Aorta (tissue), 5 donors: ENCODE measurements at places on chromosomes 12 and 14. TPM values are rescaled to one million over a fixed set of nuclear protein-coding genes. Genes with fewer than 3 reads are reported as not detected.
A peak's percentile ranks its signal among the peaks of the same experiment; 100 is the strongest.

DNA sequence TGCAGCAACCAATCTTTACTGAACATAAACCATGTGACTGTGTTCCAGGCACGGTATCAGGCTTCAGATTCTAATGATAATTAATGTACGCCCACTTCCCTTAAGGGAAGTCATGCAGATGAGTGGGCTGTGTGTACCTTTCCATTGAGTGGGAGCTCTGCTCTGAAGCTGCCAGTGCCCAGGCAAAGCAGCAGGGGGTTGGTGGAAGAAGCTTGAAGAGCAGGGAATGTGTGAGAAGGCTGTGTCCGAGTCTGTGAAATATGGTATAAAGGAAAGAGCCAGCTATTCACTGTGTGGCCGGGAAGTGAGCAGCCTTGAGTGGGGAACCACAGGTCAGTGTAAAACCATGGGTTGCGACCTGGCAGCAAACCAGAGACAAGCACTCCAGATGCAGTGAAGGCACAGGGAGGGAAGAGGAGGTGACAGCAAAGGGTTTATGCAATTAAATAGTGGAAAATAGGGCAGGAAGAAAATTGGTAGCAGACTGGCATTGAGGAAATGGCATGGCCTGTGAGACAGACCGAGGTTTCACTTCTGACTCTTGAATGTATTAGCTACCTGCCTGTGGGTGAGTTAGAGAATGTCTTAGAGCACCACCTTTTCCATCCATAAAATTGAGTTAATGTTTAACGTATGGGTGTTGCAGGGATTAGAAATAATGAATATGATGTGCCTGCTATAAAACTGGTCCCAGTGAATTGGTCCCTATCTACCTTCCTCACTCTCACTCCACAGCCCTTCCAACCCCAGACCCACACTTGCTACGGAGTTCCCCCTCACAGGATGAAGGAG is 116.4 kb downstream of the NTF3 start:
- H3K4me1 ChIP-seq = no peaks in the 10 kb centered on the region
- DNase-seq = no peak
- no peak overlapping the region for H3K27ac ChIP-seq

Gene KLHL33
- 0.39 TPM for total RNA-seq

DNA sequence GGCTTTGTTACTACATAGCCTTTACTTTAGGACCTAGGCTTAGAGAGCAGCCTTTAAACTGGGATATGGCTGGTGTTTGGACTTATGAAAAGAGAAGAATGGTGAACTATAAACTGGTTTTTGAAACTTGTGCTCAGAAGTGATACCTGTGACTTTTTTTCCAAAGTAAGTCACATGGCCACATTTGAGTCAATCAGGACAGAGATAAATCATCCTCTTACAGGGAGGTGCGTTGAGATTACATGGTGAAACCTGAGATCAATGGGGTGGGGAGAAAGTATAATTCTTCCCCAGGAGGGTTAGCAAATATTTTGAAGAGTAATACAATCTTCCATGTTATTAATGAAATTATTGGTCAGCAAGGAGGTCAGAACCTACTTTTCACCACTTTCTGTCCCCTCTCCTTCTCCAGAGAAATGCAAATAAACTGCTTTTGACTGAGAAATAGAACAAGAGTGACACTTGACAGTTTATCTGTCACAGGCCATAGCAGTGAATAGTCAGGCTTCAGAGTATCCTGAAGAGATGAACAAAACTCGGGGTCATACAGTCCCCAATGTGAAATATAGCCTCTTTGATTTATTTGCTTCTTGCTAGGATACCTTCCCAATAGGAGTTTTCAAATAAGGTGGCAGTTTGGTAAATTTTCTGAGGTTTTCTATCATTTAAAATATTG is 11.1 kb upstream of the ZNF641 start:
- no peak overlapping the region for H3K4me3 ChIP-seq
- no peak overlapping the region for H3K27ac ChIP-seq
- no peaks in the 10 kb centered on the region for H3K27me3 ChIP-seq
- DNase-seq = no peak
- no peaks in the 10 kb centered on the region for H3K36me3 ChIP-seq

DNA sequence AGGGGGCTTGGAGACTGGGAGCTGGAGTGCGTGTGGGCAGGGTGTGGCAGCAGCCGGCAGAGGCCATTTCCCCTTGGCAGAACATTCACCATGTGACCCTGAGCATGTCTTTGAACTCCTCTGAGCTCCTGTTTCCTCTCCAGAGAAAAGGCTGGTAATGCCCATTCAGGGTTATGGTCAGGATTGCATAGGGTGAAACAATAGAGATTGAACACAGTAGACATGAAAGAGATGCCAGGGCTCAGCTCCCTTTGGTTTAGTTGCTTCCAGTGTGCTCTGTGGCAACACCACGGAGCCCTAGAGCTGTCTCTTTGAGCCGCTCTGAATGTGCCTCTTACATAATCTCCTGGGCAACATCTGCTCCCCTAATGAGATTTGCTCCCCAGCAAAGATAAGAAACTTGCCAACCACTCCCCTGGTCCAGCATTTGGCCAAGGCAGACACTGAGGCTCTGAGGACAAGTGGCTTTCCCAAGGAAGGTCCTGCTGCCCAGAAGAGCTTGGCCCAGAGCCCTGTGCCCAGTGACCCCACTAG is 4.6 kb downstream of the IFI27 start:
- H3K36me3 ChIP-seq = no peaks in the 10 kb centered on the region
- no peaks in the 10 kb centered on the region for H3K4me1 ChIP-seq
- no peak for DNase-seq

Gene EIF2S3B
- total RNA-seq = 0.45 TPM

Gene SDSL
- 4.5 TPM for total RNA-seq

DNA sequence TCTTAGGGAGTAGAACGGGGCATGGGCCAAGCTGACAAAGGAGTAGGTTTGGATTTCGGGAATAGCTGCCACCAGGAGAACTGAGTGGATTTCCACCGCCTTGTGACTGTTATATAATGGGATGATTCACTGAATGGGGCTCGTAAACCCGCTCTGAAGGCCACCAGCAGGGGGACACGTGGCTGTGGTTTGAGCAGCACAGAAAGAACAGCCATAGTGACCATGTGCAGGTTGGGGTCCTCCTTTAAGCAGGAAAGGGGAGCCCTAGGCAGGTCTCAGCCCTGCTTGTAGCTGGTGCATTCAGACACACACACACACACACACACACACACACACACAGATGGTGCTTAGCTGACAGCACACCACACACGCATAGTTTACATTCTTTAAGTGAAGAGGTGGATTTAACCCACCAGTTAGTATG is 8.6 kb upstream of the ASB2 start:
- no peaks in the 10 kb centered on the region for H3K36me3 ChIP-seq
- no peaks in the 10 kb centered on the region for H3K4me1 ChIP-seq
- peak overlapping the region; percentile 38 for H3K27ac ChIP-seq
- no peaks in the 10 kb centered on the region for H3K27me3 ChIP-seq
- no peak for DNase-seq

GRCh38 chr14:36580856-36581831 is 1.3 kb downstream of the NKX2-8 start:
- H3K27ac ChIP-seq = no peak overlapping the region
- peak overlapping the region; percentile 12 for H3K4me3 ChIP-seq
- H3K27me3 ChIP-seq = peaks cover 2% of the 10 kb centered on the region
